ENCODE measurements at places on chromosomes 5 and 9.

DNA sequence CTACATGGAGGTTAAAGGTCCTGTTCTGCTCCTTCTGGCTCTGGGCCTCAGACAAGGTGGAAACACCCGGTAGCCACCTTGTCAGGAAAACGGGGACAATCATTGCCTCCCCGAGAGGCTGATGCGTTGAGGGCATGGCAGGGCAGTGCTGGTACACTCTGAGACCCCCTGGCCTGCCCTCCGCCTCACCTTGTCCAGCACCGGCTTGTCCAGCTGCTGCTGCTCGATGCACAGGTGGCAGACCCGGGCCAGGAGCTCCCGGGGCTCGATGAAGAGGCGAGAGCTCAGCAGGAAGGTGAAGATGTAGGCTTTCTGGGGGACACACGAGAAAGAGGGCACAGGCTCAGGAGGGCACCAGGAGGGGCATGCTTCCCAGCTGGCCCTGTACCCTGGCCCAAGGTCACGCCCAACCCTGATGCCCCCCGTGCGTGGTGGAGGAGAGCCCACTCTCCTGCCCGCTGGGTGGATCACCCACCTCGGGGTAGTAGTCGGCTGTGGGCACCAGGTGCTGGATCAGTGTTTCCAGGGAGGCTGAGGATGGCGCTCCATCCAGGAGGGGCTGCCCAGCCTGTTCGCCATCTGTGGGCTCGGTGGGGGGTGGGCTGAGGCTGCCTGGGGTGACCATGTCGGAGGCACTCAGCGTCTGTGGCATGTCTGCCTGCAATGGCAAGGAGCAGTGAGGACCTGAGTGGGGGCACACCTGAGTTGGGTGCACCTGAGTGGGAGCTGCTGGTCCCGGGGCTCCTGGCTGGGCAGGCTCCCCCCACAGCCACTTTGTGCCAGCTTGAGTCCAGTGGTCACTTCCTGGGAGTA lies 66.0 kb upstream of the RNF130 start:
- DNase-seq: no peak

- no peak for DNase-seq
These were observed 110.8 kb downstream of the SMARCA2 start for GRCh38 chr9:2125906-2126305.

- DNase-seq: no peak
These were observed 804 bp downstream of the MED10 start for GRCh38 chr5:6377582-6377904.

GRCh38 chr9:111360881-111361280 lies 30.9 kb upstream of the OR2K2 start:
- DNase-seq: no peak

GRCh38 chr9:78900500-78900899 lies 603.6 kb downstream of the PSAT1 start:
- DNase-seq: no peak

GRCh38 chr9:112819635-112820496 lies 69.3 kb downstream of the SNX30 start:
- DNase-seq: no peak

GRCh38 chr5:123294544-123294943 lies 128.7 kb downstream of the CEP120 start:
- no peak for DNase-seq

- no peak for DNase-seq
These were observed 201.7 kb downstream of the GADD45G start for GRCh38 chr9:89806371-89807100.

DNA sequence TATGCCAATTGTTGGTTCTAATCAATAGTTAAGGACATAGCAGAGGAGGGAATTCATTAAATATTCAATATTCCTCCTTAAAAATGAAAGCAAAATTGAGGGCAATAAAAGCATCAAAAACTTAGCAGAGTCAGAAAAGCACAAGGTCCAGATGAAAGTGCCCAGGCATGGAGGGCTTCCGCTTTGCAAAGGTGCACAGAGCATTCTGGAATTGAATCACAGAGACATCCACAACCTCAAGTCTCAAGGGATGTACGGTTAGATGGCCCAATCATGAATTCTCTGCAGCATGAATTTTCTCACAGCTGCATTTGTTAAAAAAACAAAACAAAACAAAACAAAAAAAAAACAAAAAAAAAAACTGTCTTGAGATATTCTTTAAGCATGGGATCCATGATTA lies 253.7 kb downstream of the SPOCK1 start:
- no peak for DNase-seq

DNA sequence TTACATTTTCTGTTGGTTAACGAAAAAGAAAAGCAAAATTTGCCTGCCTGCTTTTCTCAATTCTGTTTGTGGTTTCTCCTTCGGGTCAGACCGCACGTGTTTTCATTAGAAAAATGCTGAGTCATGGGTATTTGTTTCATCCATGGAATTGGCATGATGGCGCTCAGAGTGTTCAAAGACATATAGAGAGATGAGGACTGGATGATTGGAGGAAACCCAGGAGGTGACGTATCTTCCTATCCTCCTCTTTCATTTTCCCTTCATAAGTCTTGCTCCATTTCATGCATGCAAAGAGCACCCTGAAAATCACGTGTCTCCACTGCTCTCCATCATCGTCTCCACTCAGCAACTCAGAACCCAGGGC lies 353.8 kb upstream of the WWC1 start:
- DNase-seq: no peak

DNA sequence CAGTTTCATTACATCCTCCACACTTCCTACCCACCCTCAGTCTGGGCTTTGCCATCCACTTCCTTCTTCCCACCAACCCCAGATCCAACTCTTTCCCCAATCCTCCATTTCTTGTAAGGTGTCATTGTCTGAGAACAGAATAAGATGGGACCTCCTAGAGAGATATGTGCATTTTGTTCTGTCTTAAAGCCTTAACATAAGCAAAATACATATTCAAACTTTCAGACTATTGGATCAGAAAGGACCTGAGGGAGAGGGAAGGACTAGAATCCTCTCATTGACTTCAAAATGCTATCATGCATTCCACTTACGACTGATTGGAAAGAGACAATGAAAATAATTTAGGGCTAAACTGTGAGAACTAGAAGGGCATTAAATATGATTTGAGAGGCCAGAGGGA lies 43.0 kb downstream of the AGXT2 start:
- no peak for DNase-seq

Measured in CD4-positive, alpha-beta T cell treated with Interferon gamma for 1 hour (primary cell).